Foreskin melanocyte (primary cell): ENCODE measurements at places on chromosomes 3 and 15.
A peak's percentile ranks its signal among the peaks of the same experiment; 100 is the strongest.

DNA sequence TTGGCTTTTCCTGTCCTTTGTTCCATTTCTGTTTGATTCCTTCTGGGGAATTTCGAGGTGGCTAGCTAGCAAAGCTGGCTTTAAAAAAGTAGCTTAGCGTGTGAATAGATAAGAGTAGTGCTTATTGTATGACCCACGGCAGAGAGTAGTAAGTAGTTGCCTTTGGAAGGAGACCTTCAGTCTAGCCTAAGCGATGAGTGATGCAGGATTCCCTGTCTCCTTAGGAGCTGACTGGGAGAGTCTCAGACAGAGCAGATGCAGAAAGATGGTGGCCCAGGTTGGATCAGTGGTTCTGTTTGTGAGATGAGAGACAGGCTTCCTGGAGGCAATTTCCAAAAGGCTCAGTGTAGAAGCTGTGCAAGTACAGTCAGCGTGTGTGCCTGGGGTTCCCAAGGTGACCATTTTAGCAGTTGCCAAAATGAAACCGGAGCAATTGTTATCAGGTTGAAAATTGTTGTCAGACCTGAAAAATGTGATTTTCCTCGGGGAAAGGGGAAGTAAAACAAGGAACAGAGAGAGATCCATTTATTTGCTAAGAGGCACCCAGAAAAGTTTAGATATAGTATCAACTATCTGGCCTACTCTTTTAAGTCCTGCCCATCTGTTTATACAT lies 681 bp upstream of the IL5RA start:
- DNase-seq = no peak

GRCh38 chr3:172256101-172256734 lies 192.0 kb downstream of the GHSR start:
- DNase-seq = no peak

- DNase-seq = no peak
Observed at GRCh38 chr3:54931182-54931581, 3.3 kb upstream of the LRTM1 start.

- DNase-seq = peak; percentile 49
Observed at GRCh38 chr3:87503900-87504498, 227.6 kb upstream of the POU1F1 start.

DNA sequence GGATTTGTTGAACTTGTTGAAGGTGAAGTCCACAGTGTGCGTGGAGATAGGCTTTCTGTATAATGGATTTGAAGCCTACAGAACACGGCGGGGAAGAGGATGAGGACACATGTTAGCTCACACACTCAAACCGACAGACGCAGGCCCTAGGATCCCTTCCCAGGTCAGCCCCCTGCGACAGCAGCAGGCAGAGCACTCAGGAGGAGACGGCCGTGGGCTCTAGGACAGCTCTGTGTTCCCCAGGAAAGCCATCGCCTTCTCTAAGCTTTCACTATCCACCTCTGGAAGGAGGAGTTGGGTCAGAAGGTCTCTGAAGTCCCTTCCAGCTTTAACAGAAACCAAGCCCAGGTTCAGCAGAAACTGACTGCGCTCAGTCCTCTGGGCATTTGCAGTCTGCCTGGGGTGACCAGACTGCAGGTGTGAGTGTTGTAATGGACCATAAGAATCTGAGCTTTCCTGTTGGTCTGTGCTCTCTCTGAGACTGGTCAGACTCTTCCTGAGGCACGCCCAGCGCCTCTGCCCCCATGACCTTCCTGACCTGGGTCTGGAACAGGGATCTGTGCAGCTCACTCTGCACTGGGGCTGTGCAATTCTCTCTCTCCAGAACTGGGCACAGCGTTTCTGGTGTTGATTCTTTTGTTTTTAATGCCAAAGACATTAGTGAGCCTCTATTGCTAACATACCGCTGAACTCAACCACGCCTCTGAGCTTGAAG lies 33.5 kb downstream of the UMPS start:
- no peak for DNase-seq

GRCh38 chr3:48598323-48599076 lies 3.4 kb upstream of the COL7A1 start:
- peak; percentile 70 for DNase-seq

GRCh38 chr15:36484038-36484778 lies 95.2 kb upstream of the CDIN1 start:
- DNase-seq = no peak

DNA sequence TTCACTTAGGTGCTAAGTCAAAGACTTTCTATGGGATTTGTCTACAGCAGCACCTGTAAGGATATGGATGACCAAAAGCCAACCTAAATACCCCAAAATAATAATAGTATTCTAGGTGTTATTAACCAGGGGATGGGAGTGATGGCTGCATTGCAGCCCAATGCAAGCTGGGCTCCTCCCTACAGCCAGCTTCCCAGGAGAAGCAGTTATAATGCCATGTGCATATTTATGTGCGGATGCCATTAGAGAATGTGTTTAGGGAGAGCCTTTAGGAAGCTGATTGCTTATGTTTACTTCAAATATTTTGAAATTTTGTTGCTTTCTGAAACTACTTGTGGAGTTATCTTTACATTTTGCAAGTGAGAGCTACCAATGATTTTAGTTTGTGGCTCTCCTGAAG lies 237.3 kb downstream of the CHST2 start:
- no peak for DNase-seq
